ENCODE measurements at places on chromosomes 4 and X.

GRCh38 chrX:63361494-63361893, 10.4 kb upstream of the SPIN4 start:
- DNase-seq, result no peak

- DNase-seq, result peak; percentile 74
Observed at GRCh38 chr4:139593091-139593564, 37.1 kb upstream of the SETD7 start.

- no peak for DNase-seq
Observed at GRCh38 chrX:46628460-46629371, 55.2 kb downstream of the CHST7 start.

GRCh38 chrX:70973221-70973620, 42.3 kb upstream of the SLC7A3 start:
- no peak for DNase-seq

DNA sequence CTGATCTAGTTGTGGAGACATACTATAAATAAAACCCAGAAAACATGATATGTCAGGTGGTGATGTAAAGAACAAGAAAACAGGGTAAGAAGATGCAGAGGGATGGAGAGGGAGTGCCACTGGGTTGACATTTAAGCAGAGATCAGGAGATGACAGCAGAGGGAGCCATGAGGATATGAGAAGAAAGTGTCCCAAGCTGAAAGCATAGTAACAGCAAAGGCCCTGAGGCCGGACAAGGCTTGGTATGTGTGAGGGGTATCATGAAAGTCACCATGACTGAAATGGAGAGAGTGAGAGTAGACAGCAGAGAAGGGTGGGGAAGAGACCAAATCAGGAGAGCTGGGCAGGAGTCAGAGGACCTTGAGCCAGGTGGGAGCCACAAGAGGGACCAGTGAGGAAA, 3.4 kb downstream of the GPKOW start:
- no peak for DNase-seq

DNA sequence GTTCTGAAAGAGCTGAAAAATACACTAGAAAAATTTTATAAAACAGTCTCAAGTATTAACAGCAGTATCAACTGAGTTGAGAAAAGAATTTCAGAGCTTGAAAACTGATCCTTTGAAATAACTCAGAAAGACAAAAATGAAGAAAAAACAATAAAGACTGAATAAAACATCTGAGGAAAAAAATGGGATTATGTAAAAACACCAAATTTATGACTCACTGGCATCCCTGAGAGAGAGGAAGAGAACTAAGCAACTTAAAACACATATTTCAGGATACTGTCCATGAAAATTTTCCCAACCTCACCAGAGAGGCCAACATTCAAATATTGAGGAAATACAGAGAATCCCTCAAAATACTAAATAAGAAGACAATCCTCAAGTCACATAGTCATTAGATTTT, 22.9 kb downstream of the PABPC4L start:
- no peak for DNase-seq

- no peak for DNase-seq
Observed at GRCh38 chrX:153928846-153929245, 2.8 kb upstream of the ARHGAP4 start.

- no peak for DNase-seq
Observed at GRCh38 chr4:13706120-13706519, 78.6 kb upstream of the BOD1L1 start.

GRCh38 chrX:12901486-12901885, 4.9 kb upstream of the TLR8 start:
- no peak for DNase-seq

GRCh38 chrX:10104958-10105658, 51.7 kb upstream of the CLCN4 start:
- DNase-seq, result no peak

DNA sequence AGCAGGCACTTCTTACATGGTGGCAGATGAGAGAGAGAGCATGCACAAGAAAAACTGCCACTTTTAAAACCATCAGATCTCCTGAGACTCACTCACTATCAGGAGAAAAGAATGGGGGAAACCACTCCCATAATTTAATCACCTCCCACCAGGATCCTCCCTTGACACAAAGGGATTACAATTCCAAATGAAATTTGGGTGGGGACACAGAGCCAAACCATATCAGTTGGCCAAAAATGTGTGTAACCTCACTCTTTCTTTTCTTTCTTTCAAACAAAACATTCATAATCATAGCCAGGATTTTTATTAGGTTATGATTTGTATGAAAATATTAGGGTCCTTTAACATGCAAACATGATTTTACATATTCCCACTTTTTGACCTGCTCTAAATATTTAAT, 222.1 kb downstream of the PCDH18 start:
- DNase-seq, result no peak

DNA sequence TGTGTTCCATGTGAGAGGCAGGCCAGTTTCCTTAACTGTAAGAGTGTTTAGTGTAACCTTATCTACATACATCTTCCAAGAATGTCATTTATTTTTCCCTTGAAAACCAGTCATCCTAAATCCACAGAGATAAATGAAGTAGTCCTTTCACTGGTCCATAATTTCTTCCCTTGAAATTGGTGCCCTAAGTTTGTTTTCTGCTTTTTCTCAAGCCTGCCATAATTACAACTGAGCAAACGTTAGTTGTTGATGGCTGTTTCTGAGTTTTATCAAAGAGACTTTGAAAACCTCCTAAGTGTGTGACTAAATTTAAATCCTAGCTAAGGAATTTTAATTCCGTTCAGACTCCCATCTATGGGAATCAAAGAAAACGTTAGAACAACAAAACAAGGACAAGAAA, 3.6 kb upstream of the TDO2 start:
- DNase-seq, result no peak

Measured in AG04449 (cell line).